ENCODE measurements at places on chromosomes 7 and 10.
A peak's percentile ranks its signal among the peaks of the same experiment; 100 is the strongest.

DNA sequence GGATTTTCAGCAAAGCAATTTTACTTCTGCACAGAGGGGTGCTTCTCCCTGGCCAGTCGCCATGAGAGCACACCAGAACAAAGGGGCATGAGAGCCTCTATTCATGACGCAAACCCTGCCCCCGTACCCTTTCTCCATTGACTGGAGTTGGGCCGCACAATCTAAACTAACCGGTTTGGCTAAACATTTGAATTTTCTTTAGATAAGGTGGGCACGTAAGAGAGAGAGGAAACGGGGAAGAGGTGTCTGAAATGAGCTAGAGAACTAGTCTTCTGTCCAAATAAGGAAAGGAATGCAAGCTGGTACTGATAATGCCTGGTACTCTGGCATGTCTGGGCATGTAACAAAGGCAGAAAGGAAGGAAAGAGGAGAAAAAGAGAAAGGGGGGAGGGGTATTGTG is 13.2 kb upstream of the SCIN start:
- no peak for DNase-seq

DNA sequence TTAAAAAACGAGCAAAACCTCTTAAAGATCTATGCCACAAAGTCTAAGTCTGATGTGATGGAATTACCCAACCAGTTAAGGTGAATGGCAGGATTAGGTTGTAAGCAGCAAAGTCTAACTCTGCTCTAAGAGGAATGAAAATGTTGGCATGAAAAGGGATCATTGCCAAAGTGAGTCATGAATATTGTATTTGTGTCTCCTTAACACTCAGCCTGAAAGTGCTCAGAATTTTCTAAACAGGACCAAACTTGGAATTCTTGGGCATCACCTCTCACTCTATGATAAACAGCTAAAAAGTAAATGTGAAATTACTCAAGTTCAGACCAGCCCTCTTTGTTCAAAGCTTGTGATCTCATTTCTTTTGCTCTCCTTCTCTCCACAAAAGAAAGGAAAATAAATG is 27.0 kb downstream of the PPP1R3A start:
- no peak for DNase-seq

DNA sequence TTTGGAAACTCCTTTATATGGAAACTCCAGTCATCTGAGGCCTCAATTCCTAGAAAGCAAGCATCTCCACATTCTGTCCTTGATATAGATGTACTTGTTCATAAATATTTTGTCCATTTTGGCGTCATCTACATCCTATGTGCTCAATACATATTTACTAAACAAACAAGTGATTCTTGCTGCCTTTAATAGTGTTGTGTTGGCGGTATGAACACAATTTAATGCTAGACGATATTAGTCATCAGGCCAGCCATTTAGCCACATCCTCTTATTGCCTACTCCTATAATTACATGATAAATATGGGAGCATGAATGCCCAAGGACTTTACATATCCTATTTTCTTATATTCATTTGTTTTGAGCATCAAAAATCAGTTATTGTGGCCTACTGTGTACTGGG is 18.5 kb upstream of the IFRD1 start:
- DNase-seq: no peak

- peak; percentile 36 for DNase-seq
Measured at GRCh38 chr7:50369143-50370026, 64.9 kb downstream of the IKZF1 start.

GRCh38 chr10:97607095-97607636 is 17.6 kb downstream of the C10orf62 start:
- no peak for DNase-seq

- DNase-seq: no peak
Measured at GRCh38 chr7:30321089-30321881, 36.9 kb downstream of the ZNRF2 start.

DNA sequence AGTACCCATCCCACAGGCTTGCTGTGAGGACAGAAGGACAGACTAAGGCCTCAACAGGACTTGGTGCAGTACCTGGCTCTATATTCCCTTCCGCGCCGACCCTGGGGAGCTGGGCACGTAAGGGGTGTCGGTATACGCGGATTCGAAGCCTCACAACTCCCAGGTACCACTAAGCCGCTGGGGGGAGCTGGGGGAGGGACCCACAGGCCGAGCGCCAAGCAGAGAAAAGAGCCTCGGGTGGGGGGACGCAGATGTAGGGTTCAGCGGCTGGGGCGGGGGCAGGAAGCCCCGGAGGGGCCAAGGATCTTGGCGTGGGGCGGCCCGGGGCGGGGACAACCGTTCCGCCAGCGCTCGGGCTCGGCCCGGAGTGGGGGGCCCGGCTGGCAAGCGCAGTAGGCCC is 126.4 kb upstream of the ZNF746 start:
- no peak for DNase-seq

DNA sequence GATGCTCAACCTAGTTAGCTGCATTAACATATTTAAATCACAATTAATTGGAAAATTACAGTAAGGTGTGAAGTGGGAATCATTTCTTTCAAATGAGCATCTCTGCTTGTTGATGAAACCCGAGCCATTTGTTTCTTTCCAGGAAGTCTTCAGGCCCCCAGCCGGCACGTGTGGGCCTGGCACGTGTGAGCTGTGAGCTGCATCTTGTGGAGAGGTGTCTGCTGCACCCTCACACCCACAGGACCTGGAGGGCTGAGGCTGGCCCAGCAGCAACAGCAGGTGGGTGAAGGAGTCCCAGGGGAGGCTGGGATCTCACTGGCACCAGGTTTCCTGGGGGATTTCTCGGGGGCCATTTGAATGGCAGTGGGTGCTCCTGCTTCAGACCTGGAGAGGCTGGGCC is 372.5 kb upstream of the MKI67 start:
- DNase-seq: no peak

DNA sequence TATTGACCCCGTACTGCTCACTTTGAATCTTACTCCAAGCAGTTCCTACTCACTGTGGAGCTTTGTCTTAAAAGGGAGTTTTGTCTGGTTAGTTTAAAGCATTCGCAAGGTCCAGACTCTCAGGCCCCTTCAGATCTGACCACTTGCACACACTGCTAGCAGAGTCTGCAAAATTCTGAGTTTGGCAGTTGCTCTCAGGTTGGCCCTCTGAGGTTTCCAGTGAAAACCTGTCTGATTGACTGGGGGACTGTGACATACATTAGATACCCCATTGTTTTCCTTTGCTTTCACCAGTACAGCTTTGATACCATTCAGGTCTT is 149.2 kb downstream of the XPNPEP1 start:
- no peak for DNase-seq

DNA sequence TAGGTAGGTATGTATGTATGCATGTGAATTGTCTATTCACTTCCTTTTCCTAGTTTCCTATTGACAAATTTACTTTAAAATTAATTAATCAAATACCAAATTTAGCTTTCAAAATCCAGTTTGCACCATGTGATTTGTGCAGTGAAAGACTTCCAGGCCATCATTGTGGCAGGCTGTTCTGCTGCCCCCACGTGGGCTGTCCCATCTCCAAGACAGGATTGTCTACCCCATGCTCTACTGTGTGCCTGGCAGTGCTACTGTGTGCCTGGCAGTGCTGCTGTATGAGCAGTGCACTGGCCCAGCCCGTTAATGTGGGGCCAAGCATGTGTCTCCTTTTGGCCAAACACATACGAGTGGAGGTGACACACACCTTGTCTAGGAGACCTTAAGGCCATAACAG is 374.8 kb downstream of the GFRA1 start:
- DNase-seq: no peak

- DNase-seq: no peak
Measured at GRCh38 chr10:85967594-85967993, 399.0 kb downstream of the GRID1 start.

DNA sequence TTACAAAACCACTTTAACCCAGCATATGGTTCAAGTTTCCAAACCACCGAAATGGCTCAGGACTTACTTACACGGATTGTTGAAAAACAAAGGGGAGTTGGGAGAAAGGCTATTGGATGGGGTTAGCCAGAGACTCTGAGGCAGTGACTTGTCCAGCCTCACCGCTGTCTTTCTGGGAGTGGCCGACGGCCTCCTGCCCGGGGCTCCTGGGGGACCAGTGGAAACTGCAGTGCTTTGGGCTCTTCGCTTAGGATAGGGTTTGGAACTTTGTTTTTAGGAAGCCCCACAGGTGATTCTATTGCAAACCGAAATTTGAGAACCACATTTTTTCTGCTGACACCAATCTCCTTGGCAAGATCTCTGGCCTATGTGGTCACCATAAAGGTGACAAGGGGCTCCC is 38.1 kb upstream of the R3HCC1L start:
- no peak for DNase-seq

DNA sequence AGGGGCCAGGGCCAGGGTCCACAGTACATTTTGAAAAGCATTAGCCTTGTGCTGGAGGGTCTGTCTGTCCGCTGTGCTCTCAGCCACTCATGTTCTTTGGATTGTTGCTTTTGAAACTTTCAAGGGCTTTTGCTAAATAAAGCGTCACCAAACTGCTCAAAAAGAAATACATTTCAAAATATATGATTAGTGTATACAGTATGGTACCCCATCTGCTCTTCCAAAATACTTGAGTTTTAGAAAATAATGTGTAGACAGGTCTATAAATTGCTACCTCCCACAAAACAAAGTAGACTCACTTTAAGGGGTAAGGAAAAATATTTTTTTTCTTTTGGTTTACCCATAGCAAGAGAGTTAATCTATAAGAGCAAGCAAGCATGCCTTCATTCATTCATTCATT is 194.3 kb upstream of the AOAH start:
- no peak for DNase-seq

- no peak for DNase-seq
Measured at GRCh38 chr10:132836248-132836831, 50.4 kb upstream of the NKX6-2 start.

- DNase-seq: no peak
Measured at GRCh38 chr7:44430054-44430453, 60.4 kb downstream of the NUDCD3 start.

DNA sequence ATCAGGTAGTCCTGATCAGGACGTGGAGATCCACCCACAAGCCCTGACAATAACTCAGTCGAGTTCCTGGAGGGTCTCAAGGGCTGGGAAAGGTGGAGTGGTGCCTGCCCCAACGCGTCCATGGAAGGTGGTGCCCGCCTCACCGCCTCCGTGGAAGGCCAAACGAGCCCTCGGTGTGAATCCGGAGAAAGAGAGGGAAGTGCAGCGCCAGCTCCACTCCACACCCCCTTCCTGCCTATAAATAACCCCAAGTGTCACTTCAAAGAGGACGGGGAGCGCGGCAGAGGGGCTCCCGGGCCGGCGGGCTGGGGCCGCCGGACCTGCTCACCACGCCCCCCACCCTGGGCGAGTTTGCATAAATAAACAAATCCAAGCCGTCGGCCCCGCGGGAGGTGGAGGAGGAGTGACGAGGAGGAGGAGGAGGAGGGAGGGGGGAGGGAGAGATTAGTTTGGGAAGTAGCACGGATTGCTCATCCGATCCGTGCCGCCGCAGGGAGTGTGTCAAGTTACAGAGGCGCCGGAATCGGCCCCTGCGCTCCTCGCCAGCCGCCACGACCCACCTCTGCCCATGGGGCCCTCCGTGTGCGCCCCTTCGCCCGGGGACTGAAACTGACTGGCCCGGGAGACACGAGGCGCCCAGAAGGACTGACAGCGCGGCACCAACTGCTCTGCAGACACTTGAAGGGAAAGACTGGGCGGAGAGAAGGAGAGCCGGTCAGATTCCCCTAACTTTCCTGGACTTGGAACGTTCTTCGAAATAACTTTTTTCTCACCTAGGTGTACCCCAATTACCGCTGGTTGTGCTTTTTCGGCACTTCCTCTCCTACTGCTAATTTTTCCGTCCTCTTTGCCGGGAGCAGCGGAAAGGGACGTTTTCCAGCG is at the start of gene COL13A1:
COL13A1 (plus strand) TSS at position 473 of the 882 bp plus-strand sequence. CDS start 518 bp downstream, outside the sequence.
- no peak for DNase-seq

DNA sequence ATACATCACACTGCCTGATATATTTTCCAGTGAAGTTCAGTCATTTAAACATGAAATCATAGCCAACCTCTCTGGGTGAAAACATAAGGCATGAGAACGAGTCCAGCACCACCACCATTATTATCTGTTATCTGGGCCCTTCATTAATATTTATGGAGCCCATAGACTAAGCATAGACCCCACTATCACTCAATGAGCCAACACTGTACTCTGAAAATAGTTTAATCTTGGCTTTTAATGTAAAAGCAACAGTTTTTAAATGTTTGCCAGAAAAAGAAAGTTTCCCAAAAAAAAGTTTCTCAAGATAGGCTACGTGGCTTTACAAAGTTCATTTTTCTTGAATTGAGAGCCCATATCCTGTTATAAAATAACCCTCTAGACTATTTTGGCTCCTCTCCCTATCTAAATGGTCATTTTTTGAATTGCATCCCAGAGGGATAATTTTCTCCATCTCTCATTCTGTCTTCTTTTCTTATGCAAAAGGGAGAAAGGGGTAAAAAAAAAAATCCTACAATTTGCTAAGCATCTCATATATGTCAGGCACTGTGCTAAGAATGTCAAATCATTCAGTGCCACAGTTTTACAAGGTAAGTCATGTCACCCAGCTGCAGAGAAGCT is 66.1 kb downstream of the FZD1 start:
- no peak for DNase-seq

GRCh38 chr7:4604456-4604940 is 77.6 kb upstream of the FOXK1 start:
- no peak for DNase-seq

DNA sequence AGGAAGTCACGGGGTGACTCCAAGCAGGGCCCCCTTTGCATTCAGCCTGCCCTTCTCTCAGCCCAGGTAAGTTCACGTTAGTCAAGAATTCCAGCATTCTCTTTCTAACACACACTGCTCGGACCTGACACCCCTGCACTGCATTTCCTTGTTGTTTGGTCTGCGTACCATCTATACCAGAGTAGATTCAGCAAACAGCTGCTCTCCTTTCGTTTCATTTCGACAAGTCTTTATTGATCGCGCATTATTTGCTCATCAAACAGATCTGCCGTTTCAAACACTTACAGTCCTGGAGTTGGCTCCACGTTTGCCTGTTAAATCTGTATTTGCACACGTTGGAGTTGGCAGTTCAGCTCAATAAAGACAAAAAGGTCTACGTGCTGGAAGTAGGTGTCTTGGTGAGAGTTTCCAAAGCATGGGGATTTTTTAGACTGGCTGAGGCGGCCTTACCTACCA is 495.1 kb downstream of the RPS24 start:
- no peak for DNase-seq

DNA sequence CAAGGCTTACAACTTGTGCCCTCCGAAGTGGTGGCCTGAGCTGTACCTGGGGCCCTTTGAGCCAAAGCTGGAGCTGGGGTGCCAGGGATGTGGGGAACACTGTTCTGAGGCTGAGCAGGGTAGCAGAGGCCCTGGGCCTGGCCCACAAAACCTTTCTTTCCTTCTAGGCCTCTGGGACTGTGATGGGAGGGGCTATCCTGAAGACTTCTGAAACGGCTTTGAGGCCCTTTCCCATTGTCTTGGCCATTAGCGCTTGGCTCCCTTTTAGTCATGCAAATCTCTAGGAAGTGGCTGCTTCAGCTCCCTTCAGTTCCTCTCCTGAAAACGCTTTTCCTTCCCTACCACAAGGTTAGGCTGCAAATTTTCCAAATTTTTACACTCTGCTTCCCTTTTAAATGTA is 16.8 kb upstream of the CRYGN start:
- DNase-seq: no peak

GRCh38 chr10:62631241-62631640 is 173.3 kb upstream of the ADO start:
- DNase-seq: no peak
